GM19239 (cell line): ENCODE measurements at places on chromosomes 1 and 21.

GRCh38 chr21:21165063-21165645 is 166.9 kb downstream of the NCAM2 start:
- no peak for DNase-seq

DNA sequence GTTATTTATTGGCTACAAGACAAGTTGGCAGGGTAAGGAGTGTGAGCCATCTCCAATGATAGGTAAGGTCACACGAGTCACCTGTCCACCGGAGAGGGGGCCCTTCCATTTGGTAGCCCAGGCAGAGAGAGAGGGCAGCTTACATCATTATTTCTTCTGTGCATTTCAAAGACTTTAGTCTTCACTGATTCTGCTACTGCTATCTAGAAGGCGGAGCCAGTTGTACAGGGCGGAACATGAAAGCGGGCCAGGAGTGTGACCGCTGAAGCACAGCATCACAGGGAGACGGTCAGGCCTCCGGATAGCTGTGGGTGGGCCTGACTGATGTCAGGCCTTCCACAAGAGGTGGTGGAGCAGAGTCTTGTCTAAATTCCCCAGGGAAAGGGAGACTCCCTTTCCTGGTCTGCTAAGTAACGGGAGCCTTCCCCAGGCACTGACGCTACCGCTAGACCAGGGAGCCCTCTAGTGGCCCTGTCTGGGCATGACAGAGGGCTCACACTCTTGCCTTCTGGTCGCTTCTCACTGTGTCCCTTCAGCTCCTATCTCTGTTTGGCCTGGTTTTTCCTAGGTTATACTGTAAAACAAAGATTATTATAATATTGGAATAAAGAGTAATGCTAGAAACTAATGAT is 36.7 kb downstream of the ZNF695 start:
- DNase-seq, result no peak

- DNase-seq, result no peak
Observed at GRCh38 chr1:114033216-114033706, 54.0 kb downstream of the OLFML3 start.

DNA sequence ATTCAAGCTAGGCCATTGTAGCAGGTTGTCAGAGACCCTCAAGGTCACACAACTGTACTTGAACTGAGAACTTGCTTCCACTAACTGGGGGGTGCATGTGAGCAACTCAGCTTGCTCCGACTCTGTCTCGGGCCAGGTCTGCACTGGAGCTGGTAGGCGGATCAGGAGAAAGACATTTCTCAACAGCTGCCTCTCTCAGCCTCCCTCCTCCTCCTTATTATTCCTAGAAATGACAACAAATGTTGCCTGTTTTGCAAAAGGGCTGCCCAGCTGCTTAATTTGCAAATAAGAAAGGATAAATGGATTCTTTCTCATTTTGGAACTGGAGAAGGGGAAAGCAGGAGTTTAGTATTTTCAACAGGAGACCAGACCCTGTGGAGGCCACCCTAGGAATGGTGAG is 140.5 kb downstream of the RHOU start:
- DNase-seq, result no peak

- no peak for DNase-seq
Observed at GRCh38 chr1:61631436-61631835, 93.5 kb downstream of the TM2D1 start.

DNA sequence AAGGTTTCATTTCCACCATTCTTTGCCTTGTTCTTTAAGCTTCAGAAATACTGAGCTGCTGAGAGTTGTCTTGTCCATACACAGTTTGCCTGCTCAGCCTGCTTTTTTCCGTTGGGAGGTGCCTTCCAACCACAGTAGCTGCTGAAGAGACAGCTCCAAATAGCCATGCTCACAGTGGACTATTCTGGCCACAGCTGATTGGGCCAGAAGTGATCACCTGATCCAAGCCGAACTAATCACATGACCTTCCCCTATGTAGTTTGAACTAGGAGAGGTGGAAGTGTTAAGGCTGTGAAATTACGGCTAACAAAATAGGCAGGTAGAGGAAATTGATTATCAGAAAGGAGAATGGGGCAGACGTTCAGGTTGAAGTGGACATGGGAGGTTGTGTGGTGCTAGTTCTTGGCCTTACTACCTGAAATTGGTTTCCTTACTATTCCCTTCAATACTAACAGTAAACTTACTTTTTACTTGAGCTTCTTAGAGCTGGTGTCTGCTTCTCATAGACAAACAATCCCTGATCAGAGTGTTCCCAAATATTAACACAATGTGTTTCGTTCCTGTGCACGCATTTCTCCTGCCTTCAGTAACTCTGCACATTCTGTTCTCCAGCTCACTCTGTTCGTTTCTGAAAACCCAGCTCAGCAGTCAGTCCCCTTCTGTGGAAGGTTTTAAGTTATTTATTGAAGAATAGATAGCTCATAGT is 136.1 kb downstream of the RWDD3 start:
- no peak for DNase-seq

- DNase-seq, result no peak
Observed at GRCh38 chr1:199168888-199169585, 530.2 kb downstream of the PTPRC start.

DNA sequence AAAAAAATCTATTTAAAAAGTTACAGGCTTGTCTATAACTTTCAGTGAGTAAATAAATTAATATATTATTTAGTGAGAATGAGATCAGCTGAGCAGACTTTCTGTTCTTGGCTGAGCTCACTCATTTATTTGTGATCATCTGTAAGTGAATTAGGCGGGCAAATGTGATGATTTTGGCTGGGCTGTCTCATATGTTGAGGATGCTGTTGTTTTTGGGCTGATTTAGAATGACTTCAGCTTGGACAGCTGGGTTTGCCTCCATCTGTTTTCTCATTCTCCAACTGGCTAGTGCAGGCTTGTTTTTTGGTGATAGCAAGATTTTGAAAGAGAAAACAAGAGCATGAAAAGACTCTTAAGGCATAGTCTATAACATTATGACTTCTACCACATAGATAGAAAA is 475.8 kb upstream of the OLFM3 start:
- DNase-seq, result no peak

- no peak for DNase-seq
Observed at GRCh38 chr1:15341634-15342407, 67.9 kb upstream of the EFHD2 start.

DNA sequence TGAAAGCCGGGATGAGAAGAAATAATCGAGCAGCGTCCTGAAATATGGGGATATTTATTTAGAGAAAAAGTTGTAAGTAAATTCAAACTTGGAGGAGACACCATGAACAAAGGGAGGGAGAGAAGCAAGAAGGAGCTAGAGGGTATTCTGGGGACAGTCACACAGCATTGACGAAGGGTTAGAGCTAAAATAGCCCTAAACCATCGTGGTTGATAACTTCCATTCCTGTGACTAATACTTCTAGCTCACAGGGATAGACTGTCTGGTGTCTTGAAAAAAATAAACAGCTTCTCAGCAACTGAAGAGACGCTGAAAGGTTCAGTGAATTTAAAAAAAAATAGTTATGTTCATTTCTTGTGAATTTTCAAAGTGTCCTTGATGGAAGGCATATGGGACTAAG is 86.7 kb downstream of the LRRC53 start:
- DNase-seq, result no peak

DNA sequence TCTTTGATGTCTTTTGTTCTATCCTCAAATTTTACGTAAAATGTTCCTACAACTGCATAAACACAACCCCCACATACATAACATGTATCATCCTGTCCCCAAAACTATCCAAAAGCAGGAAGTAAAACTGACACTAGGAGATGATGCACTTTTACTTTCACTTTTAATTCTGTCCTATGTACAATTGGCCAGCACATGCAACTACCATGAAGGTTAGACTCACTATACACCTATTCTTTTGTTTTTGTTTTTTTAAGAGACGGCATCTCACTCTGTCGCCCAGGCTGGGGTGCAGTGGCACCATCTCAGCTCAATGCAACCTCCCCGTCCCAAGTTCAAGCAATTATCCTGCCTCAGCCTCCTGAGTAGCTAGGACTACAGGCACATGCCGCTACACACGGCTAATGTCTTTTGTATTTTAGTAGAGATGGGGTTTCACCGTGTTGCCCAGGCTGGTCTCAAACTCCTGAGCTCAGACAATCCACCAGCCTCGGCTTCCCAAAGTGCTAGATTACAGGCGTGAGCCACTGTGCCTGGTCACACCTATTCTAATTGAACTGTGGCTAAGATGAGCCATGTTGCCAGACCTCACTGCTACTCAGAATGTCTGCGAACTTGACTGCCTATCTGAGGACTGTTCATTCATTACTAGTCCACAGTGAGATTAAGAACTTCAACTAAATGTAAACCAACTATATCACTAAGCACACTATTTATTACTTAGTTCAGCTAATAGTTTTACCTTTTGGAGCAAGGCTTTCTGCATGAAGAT is 48.0 kb downstream of the TOR3A start:
- peak; percentile 46 for DNase-seq

DNA sequence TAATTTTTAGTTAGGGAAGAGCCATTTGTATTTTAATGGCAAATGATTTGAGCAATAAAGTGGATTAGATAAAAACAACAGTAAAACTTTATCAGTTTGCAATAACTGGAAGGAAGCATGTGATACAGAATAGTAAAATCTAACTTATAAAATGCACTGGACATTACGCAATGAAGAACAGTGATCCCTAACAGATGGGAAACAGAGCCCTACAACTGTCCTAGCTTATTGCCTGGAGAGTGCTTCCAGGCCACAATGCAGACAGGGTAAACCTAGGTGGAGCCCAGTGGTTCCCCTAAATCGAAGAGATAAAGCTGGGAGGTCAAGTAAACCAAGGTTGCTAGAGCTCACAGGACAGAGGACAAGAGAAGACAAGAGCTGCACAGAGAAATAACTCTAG is 7.0 kb downstream of the OMA1 start:
- no peak for DNase-seq
